ENCODE measurements at places on chromosomes 6 and 20. TPM values are rescaled to one million over a fixed set of nuclear protein-coding genes. Genes with fewer than 3 reads are reported as not detected.

FBXO5 gene
- 4.8 TPM for total RNA-seq

CST4 gene
- not detected for total RNA-seq

FOXC1 gene
- 134 TPM for total RNA-seq

GRCh38 chr6:96909811-96910210 lies 12.1 kb upstream of the NDUFAF4 start:
- no peak overlapping the region for H3K27ac ChIP-seq
- no peaks in the 10 kb centered on the region for H3K4me1 ChIP-seq
- H3K4me3 ChIP-seq, result no peak overlapping the region
- no peaks in the 10 kb centered on the region for H3K27me3 ChIP-seq

- no peaks in the 10 kb centered on the region for H3K4me1 ChIP-seq
- no peak for DNase-seq
- no peak overlapping the region for H3K27ac ChIP-seq
- no peak overlapping the region for H3K4me3 ChIP-seq
- no peaks in the 10 kb centered on the region for H3K36me3 ChIP-seq
- no peaks in the 10 kb centered on the region for H3K27me3 ChIP-seq
Measured at GRCh38 chr6:127547215-127547614, 28.1 kb upstream of the MTCL3 start.

DNA sequence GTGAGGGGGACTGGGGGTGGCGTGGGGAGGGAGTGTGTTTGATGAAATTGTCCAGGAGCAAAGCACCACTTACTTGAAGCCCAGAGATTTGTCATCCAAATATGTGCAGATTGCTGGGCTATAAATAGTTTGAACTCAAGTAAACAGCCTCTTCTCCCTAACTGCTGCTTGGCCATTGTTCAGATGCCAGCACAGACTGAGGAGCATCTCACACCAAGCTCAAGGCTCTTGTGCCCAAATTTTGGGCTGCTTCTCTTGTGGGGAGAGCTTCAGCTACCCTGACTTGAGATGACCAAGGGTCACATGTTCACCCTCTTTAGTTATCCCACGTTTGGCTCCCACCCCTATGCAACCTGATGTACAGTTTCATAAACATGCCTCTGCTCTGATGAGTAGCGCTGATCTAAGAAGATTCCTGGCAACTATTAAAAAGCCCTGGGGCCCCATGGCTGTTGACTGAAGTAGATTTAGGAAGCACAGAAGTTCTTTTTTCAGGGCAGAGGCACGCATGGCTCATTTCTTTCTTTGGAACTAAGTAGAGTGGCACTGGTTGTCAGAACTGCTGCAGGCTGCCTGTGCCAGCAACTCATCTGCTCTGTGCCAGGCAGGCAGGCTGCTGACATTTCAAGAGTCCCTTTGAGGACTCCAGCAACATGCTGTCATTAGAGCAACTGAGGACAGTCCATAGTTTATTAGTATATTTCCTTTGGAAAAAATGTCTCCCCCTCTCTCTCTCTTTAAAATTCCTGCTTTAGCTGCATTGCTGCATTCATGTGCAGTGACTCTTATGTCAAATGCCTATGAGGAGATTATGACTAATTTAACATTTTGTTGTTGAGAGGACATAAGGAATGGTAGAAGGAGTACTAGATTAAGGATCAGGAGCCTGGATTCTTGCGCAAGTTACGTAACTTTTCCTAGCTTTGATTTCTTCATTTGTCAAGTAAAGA lies 9.6 kb upstream of the PKIG start:
- no peaks in the 10 kb centered on the region for H3K36me3 ChIP-seq
- no peaks in the 10 kb centered on the region for H3K4me1 ChIP-seq
- H3K27me3 ChIP-seq, result no peaks in the 10 kb centered on the region
- H3K27ac ChIP-seq, result peak overlapping the region; percentile 96

Measured in aorta (tissue), 5 donors.